ENCODE measurements at places on chromosomes 5 and 9. TPM values are rescaled to one million over a fixed set of nuclear protein-coding genes. Genes with fewer than 3 reads are reported as not detected.

Gene ANKRD18A
- total RNA-seq = 24.2 TPM

Gene VCAN
- total RNA-seq = 49.9 TPM

Gene CTXN3
- not detected for total RNA-seq

Gene PCDHGB6
- total RNA-seq = 0.22 TPM

Gene ADAMTS16
- total RNA-seq = 2.4 TPM

Gene TMEM8B
- 7.2 TPM for total RNA-seq

Gene SERF1A
- total RNA-seq = 3.7 TPM
